Naive thymus-derived CD4-positive, alpha-beta T cell (primary cell): ENCODE measurements at places on chromosomes 6 and 20.
A peak's percentile ranks its signal among the peaks of the same experiment; 100 is the strongest.

GRCh38 chr20:62603021-62603906 is 39.0 kb upstream of the SLCO4A1 start:
- DNase-seq = peak; percentile 29

GRCh38 chr6:128144320-128144719 is 243.5 kb upstream of the THEMIS start:
- no peak for DNase-seq

GRCh38 chr6:140076105-140076504 is 701.7 kb upstream of the CITED2 start:
- no peak for DNase-seq

DNA sequence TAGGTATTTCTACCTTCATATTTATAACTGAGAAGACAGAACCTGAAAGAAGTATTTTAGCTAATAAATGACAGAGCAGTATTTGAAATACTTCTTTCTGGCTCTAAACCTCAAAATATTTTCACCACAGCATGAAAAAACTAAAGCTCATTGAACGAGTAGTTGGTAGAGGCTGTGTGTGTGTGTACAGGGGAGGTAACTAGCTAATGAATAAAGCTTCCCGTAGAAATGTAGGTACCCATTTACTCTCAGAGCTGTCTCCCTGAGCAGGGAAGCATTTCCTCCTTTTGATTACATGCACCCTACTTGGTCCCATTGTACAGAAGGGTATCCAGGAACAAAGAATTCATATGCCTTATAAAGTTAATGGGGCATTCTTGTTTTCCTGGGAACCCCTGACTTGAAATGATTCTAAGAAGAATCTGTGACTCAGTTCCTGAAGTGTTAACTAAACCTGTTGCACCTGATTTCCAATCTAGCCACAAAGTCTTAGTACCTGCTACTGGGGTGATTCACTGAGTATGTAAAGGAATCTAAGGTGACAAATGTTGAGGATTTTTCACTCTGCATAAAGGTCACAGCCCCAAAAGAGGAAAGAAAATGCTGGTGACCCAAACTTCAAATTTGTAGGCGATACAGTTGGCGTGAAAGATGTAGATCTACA is 12.5 kb downstream of the CRYBG1 start:
- DNase-seq = no peak

GRCh38 chr6:130959951-130960350 is 103.1 kb downstream of the EPB41L2 start:
- DNase-seq = no peak

GRCh38 chr6:166005944-166006899 is 161.4 kb downstream of the TBXT start:
- DNase-seq = no peak

GRCh38 chr20:14902432-14903089 is 565.1 kb upstream of the FLRT3 start:
- DNase-seq = no peak

- no peak for DNase-seq
Measured at GRCh38 chr20:62336329-62336728, 30.8 kb downstream of the LAMA5 start.

DNA sequence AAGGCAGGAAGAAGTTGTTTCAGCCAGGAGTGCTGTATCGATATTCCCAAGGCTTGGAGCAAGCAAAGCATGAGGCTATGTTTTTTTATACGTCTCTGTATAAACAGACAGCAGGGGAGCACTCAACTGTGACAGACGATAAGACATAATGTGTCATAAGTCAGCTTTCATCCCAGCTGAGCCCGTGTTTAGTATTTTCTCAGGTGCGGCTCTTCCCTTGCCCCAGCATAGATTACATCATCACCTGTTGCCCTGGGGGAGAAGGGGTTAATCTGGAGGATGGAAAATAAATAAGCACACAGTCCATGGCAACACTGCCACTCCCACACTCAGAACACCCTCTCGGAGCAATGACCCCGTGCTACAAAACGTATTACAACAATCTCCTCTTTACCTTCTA is 22.1 kb upstream of the KCNK5 start:
- DNase-seq = no peak

GRCh38 chr6:43608807-43609206 is 20.3 kb downstream of the GTPBP2 start:
- no peak for DNase-seq

- DNase-seq = no peak
Measured at GRCh38 chr6:159969204-159969912, 476 bp downstream of the IGF2R start.

GRCh38 chr20:9428292-9428607 is 86.1 kb upstream of the LAMP5 start:
- no peak for DNase-seq

- no peak for DNase-seq
Measured at GRCh38 chr6:148596891-148597455, 149.9 kb upstream of the UST start.

- peak; percentile 63 for DNase-seq
Measured at GRCh38 chr20:36856691-36857635, 19.0 kb upstream of the TLDC2 start.

DNA sequence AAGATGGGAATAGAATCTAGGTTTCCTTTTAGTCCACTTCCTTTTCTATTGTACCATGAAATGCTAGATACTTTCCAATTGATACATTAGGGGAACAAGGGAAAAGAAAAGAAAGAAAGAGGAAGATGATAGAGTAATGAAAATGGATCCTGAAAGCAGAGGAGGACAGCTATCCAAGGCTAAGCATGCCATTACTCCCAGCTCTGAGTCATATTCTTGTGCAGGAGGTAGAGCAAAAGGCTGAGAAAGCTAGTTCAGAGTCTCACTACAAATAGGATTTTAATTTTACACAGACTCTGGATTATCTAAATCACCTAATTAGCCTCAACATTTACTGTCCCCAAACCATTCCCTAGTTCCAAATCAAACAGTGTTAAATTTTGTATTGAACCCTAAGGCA is 23.6 kb downstream of the RWDD2A start:
- DNase-seq = no peak

DNA sequence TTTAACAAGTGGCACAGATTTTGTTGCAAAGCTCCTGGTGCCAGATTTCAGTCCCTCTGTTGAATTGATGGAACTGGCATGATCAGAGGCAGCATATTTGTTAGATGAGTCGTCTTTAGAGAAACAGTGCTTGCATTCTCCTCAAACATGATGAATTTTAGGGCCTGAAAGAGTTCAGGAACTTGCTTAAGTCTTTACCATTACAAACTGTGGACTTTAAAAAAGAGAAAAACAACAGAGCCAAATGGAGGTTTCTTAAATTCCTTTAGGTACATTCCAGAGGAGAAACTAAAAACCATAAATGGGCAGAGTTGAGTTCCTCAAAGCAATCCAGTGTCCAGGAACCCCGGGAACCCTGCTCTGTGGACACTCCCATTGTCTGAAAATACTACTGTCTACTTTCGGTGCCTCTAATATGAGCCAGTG is 2.5 kb downstream of the GTF2H5 start:
- DNase-seq = no peak

DNA sequence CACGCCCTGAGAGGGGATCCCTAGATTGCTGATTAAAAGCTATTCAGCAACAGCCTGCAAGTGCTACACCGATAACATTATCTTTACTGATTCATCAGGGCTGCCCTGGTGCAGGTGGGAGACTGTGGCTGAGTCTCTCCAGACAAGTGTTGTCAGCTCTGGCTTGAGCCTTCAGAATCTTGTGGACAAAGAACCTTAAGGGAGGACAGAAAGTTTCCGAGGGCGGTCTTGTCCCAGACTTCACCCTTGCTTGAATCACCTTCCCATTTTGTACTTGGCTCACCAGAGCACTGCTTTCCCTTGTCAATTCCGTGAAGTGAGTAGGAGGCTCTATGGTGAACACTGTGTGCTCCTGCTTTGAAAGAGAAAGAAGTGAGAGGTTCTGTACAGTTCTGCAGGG is 88.6 kb upstream of the PCSK2 start:
- no peak for DNase-seq

DNA sequence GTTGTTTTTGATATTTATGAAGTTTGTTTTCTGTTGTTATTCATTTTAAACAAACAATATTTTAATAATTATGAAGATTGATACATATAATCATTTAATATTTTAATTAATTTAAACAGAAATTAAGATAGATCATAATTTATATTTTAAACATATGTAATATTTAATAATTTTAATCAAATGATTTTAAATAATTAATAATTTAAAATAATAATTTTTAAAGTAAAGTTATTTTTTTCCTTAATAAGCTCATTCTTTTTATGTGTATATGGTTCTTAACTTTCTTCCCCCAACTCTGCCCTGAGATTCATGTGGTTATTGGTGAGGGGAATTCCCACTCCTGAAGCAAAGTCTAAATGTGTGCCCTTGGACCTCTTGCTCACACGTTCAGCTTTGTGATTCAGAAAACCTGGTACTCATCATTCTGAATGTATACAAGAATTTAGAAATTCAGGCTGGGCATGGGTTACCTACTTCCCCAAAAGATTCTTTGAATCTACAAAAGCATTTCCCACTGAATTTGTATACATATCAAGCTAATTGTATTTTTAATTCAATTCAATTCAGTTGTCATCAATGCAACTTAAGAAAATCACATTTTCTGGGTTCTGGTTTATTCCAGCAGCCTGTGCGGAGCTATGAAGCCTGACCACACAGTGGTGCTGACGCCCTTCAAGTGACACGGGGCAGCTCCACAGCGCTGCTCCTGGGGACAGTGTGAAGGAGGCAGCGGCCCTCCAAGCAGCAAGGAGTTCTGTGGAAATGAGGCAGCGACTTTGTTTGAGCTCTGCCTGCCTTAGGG is 168.9 kb upstream of the UST start:
- DNase-seq = no peak

DNA sequence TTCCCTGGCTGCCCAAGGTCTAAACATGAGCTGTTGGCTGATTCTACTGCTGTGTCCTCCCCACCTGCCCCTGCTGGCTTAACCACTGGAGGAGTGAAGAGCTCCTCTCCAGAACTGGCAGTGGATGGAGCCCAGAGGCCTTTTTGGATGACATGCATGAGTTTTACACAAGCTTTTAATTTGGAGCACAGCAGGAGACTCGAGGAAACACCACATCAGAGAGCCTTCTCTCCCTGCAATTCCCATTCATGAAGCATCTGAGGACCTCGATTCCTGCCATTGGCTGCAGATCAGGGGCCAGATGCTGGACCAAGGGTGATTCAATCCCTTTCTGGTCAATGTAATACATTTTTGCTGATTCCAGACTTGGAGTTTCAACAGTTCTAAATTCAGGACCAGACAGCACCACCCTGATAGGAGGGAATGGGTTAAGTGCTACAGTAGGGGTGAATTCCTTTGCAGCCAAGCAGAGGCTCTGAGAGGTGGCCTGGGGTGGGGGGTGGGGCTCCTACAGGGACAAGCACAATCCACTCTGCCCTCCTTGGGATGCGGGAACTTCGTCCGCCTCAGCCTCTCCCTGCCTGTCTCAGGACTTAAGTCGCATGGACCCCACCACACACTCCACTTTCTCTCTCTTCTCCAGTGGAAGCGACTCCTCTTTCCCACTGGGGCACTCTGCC is 599 bp upstream of the PSORS1C1 start:
- no peak for DNase-seq

- no peak for DNase-seq
Measured at GRCh38 chr6:135647521-135647920, 150.0 kb upstream of the AHI1 start.

- no peak for DNase-seq
Measured at GRCh38 chr20:35988910-35989463, 20.6 kb downstream of the CNBD2 start.

GRCh38 chr20:23370274-23370673 is 8.3 kb downstream of the GZF1 start:
- DNase-seq = no peak

GRCh38 chr6:21596145-21596948 is 2.8 kb downstream of the SOX4 start:
- peak; percentile 14 for DNase-seq

- DNase-seq = no peak
Measured at GRCh38 chr20:31919410-31920155, 32.3 kb downstream of the PDRG1 start.

DNA sequence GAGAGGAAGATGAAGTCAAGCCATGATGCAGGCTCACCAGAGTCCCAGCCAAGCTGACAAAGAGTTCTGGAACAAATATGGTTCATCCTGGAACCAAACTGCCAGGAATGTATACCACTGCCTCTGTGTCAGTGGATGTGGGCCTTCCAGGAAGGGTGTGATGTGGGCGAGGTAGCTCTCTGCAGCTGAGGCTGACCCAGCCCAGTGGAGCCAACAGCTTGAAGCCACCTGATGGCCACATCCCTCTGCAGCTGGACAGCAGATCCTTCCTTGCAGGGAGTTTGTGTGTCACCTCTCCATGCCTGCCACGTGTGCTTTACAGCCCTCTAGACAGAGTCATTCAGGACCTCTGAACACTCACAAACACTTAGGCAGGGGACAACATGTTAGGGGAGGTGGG is 142.0 kb upstream of the RIN2 start:
- no peak for DNase-seq

DNA sequence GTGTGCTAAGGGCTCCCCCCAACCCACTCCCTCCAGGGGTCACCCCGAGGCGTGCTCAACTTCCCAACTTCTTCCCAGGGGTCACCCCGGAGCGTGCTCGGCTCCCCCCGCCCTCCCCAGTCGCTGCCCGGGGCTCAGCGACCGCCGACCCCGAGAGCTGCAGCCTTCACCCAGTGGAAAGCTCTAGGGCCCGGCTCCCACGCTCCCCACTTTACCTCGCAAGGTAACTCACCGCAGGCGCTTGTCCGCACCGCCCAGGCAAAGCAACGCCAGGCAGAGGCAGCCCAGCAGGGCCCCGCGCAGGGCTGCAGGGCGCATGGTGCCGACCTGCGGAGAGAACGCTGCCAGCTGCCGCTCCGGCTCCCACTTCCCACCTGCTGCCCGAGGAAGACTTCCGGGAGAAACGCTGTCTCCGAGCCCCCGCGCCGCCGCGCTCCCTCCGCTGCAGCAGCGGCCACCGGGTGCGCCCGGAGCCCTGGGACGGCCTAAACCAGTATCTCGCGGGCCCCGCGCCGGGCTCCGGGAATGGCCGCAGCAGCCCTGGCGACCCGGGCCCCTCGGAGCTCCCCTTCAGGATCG is 396 bp downstream of the RNASET2 start:
- no peak for DNase-seq

GRCh38 chr6:168419569-168419968 is 21.4 kb upstream of the SMOC2 start:
- no peak for DNase-seq

DNA sequence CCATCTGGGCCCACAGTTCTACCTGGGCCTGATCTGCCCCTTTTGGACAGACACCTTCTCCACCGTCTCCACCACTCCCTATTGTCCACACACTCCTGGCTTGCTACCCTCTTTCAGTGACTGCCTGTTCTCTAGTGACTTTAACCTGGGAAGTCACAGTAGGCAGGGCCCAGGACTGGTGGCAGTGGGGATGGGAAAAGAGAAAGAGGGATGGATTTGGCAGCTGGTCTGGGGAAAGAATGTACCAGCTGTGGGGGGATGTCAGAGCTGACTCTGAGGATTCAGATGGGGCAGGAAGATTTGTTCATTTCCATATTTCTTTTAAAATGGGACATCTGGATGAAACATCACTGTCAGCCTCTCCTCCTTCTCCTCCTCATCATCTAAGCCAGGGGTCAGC is 85.5 kb downstream of the SULF2 start:
- no peak for DNase-seq

DNA sequence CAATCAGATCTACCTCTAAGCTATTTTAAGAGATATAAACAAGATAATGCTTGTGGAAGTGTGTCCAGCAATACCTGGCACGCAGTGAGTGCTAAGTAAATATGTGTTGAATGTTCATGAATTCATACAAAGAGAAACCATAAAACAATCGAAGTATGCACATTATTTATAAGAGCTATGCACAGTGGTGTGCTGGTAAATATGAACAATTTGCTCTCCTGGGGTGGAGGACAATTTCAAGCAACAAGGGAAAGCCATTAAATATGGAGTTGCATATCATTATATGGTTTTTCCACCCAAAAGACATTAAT is 526.6 kb upstream of the MARCKS start:
- DNase-seq = no peak
